ENCODE measurements at places on chromosomes 6 and 20.

DNA sequence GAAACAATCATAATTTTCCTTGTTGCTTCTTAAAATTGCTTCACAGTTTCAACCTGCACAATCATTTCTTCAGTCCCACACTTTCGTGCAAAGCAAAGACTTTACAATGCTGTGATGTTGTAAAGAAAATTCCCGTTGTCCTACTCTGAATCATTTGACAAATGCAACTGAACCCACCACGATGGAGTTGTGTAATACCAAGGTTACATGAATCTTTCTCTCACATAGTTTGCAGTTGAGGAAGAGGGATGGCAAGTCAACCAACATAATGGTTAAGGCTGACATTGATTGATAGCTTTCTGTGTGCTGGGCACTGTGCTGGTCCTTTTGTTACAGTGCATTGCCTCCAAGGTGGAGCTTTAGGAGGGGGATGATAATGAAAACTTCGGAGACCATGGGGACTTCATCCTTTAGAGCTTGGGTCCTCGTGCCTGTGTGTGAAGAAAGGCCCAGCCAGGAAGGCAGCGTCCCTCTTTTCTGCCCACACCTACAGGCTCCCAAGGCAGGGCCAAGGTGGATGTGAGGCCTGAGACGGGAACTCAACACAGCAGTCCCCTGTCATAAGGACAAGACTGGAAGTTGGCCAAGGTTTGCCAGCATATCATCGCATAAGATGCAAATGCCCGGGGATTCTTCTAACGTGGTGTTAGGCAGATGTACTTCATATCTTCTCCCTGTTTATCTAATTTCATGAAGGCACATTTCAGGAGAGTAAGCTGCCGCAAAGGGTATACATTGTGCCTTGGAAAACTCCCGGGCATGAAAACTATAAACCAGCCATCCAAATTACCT is 96.9 kb downstream of the LY86 start:
- DNase-seq: no peak

DNA sequence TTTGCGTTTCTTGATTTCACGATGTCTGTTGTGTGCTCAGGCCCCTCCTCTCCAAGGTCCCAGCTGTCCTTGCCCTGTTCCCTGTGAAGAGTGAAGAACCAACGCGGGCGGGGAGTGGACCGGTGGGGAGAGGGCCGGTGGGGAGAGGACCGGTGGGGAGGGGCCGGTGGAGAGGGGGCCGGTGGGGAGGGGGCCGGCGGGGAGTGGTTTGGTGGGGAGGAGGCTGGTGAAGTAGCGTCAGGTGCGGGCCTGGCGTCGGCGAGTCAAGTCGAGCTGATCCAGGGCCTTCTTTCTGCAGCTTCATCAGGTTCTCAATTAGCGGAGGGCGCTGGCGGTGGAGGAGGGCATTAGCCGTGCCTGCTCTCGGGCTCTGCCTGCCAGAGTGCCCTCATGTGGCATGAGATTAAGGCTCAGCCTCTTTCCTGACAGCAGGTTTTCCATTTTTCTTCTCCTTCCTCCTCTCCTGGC is 21.2 kb upstream of the BHLHE23 start:
- no peak for DNase-seq

DNA sequence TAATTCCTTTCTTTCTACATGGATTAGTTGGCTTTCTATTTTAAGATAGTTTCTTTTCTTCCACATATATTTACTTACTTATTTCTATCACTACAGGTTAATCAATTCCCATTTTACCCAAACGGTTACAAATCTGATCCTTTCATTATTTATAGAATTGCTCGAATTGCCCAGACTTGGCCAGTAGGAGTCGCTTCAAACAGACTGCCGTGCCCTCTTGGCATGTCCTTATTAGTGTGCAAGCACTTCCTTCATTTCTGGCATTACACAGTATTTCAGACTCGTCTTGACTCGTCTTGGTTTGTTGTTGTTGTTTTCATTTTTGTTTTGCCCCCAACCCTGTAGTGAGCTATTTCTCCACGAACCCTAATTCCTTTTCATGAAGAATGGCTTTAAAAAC is 74.6 kb downstream of the SAMD3 start:
- DNase-seq: no peak

- no peak for DNase-seq
These were observed 118.9 kb upstream of the CEP162 start for GRCh38 chr6:84346372-84346771.

- DNase-seq: no peak
These were observed 192.2 kb upstream of the LRFN2 start for GRCh38 chr6:40779409-40779808.

DNA sequence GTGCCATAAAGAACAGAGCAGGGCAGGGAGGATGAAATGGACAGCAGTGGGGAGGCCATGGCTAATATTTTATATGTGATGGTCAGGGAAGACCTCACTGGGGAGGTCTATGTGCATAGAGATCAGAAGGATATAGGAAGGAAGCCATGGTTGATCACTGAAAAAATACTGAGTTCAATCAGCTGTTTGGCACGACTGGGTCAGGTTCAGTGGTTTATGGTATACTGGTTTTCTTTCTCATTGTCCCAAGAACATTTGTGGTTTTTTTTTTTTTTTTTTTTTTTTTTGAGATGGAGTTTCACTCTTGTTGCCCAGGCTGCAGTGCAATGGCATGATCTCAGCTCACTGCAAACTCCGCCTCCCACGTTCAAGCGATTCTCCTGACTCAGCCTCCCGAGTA is 78.3 kb upstream of the TIAM2 start:
- DNase-seq: no peak

- no peak for DNase-seq
These were observed 32.4 kb downstream of the HBS1L start for GRCh38 chr6:135022050-135022697.

- DNase-seq: no peak
These were observed 62.3 kb upstream of the NKX2-2 start for GRCh38 chr20:21575981-21576740.

DNA sequence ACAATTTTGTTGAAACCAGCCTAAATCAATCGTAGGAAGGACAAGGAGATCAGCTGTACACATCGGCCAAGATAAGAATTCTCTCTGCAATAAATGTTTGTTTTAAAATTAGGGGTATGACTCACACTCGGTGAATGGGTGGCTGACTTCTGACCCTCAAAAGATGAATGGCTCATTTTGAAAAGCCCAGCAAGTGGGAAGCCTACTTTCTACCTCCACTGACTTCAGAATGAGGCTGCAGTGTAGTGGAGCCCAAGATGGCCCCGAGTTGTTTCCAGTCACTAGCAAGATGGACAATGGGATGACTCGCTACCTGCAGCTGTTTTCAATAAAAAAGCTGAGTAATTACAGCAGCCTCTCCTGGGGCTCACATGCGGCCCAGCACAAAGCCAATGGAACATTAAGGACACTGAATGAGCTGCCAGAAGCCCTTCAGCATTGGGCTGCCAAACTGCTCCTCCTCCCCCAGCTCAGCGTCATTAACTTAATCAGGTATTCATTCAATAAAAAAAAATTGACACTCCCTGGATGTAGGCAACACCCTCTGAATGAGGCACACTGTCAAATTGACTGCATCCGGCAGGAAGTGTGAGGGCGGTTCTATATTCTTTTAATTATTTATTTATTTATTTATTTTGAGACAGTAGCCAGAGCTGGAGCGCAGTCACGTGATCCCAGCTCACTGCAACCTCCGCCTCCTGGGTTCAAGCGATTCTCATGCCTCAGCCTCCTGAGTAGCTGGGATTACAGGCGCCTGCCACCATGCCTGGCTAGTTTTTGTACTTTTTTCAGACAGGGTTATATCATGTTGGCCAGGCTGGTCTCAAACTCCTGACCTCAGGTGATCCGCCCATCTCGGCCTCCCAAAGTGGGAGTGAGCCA is 107.3 kb downstream of the GMPR start:
- no peak for DNase-seq

GRCh38 chr20:24530131-24530680 is 60.8 kb downstream of the SYNDIG1 start:
- DNase-seq: no peak

DNA sequence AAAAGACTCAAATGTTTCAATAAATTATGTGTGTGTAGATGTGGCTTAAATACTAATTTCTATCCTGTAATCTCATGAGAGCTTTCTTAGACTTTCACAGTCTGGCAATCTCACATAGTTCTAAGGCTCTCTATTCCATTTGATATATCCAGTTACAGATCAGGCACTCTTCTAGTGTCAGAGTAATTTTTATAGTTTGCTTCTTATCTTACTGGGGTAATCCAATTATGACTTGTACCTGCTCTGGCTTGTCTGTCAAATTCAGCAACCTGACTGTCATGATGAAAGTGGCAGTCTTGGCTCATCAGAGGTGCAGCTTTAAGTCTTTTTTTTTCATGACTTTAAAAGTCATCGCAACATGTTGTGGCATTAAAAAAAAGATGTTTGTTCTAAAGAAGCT is 513.2 kb upstream of the MAN1A1 start:
- DNase-seq: no peak

DNA sequence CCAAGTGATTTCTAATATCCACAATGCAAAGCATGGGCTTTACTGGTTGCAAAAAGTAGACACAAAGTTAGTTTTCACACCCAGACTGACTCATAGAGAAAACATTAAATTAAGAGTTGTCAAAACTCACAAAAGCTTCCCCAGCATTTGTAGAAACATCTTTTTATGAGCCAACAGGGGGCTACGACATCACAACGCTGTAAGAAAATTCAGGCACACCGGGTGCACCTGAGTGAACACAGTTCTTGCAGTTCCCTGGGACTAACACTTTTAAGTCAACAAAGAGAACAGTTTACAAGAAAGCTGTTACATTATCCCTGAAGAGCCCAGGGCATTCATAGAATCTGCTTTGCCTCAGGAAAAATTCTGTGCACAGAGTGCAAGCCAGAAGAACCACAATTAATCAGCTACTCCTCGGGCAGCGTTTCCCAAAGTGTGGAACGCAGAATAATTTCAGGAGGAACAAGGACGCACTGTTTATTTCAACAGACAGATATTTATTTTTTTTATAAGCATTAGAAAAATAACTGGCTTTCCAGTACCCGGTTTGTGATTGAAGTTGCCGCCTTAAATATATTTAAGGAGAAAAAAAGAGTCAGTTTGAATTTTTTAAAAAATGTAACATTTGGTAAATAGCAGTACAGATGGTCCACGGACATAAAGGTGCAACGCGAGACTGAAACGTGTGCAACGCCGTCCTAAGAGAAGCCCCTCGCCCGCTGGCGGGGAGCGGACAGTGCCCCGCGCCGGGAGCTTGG is 1.2 kb downstream of the NCOA5 start:
- no peak for DNase-seq

- no peak for DNase-seq
These were observed 116.3 kb downstream of the ANKRD60 start for GRCh38 chr20:58112017-58112781.

DNA sequence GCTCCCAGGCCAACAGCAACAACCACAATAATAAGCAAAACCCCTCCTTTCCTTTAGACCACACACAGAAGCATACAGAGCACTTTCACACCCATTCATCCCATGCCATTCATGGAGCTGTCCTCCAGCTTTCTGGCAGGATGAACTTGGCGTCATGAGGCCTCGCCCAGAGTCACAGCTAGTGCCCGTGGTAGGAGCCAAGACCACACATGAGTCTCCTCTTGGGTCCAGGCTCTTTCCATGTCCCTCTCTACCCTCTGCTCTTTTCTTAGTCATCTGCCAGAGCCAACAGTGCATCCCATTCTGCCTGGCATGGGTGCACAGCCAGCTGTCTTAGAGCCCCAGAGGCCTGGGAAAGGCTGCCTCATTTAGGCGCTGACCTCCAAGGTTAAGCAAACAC is 1.8 kb upstream of the TGM3 start:
- no peak for DNase-seq

GRCh38 chr6:5705252-5705651 is 301.5 kb downstream of the NRN1 start:
- DNase-seq: no peak

GRCh38 chr20:38209054-38209675 is 44.1 kb upstream of the TGM2 start:
- no peak for DNase-seq

GRCh38 chr20:46057856-46058598 is 29.0 kb downstream of the SLC12A5 start:
- DNase-seq: no peak

GRCh38 chr6:44921798-44922197 is 406.3 kb upstream of the RUNX2 start:
- no peak for DNase-seq

DNA sequence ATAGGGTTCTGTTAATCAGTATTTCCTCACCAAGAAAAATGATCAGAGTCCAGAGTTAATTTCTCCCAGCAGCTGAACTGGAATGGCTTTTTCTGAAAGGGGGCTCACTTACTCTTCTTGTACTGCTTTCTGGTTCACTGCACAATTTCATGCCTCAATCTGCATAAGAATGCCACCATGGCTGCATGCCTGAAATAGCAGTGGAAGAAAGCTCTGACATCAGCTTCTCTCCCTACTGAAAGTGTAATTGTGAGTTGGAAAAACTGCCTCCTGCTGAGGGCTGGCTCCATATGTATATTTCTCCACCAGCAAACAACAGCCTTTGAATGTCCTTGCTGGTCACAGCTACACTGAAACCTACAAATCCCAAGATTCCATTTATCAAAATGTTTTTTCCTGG is 1027.2 kb upstream of the GJE1 start:
- no peak for DNase-seq

- no peak for DNase-seq
These were observed 267.2 kb upstream of the ECI2 start for GRCh38 chr6:4402477-4402976.

GRCh38 chr20:47557218-47557617 is 55.5 kb downstream of the NCOA3 start:
- no peak for DNase-seq
